NCI-H1417 (cell line): ENCODE measurements at places on chromosomes 1 and 21.

DNA sequence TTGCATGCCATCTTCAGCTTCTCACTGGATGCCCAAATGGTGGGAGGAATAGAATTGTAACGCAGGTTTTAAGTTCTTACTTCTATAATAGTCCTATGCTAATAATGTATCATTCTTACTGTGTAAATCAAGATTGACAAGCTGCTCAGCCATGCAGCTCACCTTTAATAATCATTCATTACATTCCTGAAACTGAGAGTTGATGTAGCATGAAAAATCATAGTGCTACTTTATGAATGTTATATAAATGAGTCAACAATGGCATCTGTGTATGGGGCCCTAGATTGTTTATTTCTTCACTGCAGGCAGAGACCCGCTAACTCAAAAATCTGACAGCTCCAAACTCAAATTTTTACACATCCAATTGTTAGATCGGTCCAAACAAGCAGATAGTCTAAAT is 34.4 kb downstream of the FH start:
- DNase-seq: no peak

DNA sequence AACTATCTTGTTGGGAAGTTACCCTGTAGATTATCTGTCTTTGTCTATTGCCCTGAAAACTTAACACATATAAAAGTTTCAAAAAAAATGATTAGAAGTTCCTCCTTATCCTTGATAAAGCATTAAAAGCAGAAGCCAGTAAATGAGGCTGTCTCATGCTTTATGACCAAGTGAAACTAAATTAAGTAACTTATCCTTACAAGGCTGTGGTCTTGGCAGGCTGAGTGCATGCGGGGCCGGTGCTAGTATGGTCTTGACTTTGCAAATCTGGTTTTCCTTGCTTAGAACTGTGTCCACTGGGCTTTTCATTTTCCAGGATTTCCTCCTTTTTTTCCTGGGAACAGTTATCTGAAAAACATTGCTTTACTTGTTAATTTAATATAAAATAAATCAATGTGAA is 43.1 kb downstream of the PCNX2 start:
- DNase-seq: no peak

DNA sequence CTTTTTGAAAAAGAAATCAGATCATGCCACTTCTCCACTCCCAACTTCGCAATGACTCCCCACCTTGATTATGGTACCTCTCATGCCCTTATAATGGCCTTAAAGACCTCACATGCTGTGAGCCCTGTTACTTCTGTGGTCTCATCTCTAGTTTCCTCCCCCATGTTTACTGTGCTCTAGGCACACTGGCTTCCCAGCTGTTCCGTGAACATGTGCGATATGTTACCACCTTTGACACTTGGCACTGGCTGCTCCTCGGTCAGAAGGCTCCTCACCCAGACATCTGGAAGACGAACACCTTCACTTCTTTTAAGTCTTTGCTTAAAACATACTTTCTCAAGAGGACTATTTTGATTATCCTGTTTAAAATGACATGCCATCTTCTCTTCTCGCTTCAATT is 14.3 kb upstream of the NTMT2 start:
- no peak for DNase-seq

- DNase-seq: no peak
Observed at GRCh38 chr1:24420547-24420946, 4.9 kb downstream of the NIPAL3 start.

- no peak for DNase-seq
Observed at GRCh38 chr1:30088594-30088993, 634.8 kb downstream of the MATN1 start.

DNA sequence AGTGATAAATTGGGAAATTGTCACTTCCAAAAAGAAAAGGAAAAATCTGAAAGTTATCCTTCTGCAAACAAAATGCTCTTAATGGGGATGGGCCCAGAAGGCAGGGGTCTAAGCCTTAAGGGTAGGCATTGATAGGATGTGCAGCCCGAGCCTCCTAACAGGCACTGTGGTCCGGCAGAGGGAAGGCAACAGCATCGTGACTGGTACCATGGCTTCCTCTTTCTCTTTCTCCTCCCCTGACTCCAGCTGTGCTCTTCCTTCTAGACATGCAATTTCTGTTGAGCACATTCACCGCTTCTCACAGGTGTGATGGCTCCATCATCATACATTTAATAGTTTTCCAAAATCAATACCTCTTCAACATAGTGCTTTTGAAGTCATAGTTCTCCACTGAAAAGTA is 91.5 kb downstream of the SELENOF start:
- no peak for DNase-seq

GRCh38 chr1:81833722-81834121 is 33.0 kb downstream of the ADGRL2 start:
- no peak for DNase-seq

- DNase-seq: no peak
Observed at GRCh38 chr1:91499904-91500755, 521 bp upstream of the CDC7 start.

DNA sequence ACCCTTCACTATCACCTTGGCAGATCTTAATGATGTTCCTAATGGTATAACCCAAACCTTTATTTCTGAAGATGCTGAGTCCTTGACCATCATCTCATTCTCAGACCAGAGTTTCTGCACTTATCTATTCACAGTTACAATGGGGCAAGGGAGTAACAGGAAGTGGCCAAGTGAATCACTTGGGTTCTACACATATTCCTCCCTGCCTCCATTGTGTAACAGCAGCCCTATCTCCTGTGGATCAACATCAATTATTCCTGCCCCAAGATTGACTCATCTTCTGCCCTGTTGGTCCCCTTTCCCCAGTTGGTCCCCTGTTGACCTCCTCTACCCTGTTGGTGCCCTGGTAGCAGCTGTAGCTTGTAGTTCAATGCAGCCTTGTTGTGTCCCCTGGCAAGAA is 10.3 kb upstream of the S100A7 start:
- no peak for DNase-seq

DNA sequence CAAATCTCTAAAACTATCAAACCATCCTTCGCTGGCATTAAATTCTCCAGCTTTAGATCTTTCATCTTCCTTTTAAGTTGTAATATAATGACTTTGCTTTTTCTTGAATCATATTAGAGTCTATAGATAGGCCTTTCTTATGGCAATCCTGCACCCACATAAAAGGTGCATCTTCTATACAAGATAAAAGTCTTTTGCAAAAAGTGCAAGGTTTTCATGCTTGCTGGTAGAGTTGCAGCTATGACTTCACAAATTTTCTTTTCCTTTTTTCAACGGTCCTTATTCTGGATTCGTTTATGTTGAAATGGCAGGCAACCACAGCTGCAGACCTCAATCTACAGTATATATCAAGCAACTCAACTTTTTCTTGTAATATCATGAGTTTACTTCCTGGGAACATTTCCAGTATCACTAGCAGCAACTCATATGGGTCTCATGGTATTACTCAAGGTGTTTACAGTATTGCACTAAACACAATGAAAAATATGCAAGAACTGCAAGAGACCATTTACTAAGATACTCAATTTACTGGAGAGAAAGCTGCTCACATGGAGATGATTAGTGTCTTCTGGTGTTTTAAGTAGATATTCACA is 22.1 kb downstream of the OMA1 start:
- DNase-seq: no peak

DNA sequence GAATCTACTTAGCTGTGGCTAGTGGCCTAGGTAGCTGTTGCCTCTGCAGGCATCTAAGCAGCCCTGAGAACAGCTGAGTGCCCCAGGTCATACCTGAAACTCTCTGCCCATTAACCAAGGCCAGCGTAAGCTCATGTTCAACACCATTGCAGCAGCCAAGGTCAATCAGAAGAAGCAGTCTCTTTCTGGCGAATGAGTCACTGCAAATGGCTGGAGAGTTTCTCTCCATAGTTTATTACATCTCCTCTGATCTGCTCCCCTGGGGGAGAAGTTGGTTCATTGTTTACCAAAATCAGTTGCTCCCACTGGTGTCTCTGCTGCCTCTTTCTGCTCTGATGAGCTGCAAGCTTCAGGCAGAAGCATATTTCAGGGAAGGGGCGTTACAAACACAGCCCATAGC is 6.9 kb upstream of the BCL9 start:
- no peak for DNase-seq

DNA sequence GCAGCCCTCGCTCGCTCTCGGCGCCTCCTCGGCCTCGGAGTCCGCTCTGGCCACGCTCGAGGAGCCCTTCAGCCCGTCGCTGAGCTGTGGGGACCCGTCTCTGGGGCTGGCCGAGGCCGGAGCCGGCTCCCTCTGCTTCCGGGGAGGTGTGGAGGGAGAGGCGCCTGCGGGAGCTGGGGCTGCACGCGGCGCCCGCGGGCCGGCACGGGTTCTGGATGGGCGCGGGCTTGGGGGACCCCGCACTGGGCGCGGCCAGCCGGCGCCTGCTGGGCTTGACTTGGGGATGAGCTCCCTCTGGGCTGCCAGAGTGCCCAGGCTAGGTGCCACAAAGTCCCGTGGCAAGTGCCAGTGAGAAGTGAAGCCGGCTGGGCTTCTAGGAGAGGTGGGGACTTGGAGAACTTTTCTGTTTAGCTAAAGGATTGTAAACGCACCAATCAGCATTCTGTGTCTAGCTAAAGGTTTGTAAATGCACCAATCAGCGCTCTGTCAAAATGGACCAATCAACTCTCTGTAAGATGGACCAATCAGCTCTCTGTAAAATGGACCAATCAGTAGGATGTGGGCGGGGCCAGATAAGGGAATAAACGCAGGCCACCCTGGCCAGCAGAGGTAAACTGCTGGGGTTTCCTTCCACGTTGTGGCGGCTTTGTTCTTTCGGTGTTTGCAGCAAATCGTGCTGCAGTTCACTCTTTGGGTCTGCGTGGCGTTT is 20.2 kb downstream of the EXOC8 start:
- DNase-seq: no peak

DNA sequence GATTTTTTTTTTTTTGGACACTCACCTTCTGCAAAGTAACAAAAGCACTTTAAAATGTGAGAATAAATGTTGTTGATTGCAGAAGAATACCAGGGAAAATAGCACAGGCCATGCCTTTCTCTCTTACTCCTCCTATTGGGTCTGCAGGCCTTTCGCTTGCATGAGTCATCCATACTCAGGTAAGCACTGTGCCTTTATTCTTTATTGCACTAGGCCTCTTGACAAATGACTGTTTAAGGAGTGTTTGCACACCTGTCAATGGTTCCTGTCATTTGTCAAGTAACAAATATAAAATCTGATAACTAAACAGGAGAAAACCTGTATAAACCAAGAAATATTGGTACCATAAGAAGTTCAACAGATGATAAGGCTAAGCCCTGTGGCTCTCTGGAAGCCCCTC is 106.5 kb downstream of the RGS7 start:
- peak; percentile 62 for DNase-seq

- DNase-seq: no peak
Observed at GRCh38 chr1:185245466-185245865, 71.6 kb downstream of the IVNS1ABP start.

GRCh38 chr1:204618148-204618760 is 67.3 kb downstream of the LRRN2 start:
- no peak for DNase-seq

DNA sequence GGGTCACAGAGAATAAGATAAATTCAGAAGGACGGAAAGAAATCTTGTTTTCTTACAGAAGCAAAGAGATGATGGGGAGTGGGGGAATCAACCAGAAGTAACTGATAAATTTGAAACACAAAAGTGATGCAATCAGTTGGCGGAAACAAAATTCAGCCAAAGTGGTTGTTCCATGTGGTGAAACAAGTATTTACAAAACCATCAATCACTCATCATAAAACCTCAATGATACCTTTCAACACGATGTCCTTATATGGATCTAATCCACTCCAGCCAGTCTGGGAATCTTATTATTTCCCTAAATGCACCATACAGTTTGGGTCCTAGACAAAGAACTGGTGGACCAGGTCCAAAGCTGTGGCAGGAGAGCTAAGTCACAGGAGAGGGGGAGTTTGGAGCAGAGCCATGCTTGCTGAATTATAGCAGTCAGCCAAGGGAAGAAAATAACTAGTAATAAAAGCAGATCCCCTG is 303.8 kb upstream of the LRRC7 start:
- DNase-seq: peak; percentile 97

DNA sequence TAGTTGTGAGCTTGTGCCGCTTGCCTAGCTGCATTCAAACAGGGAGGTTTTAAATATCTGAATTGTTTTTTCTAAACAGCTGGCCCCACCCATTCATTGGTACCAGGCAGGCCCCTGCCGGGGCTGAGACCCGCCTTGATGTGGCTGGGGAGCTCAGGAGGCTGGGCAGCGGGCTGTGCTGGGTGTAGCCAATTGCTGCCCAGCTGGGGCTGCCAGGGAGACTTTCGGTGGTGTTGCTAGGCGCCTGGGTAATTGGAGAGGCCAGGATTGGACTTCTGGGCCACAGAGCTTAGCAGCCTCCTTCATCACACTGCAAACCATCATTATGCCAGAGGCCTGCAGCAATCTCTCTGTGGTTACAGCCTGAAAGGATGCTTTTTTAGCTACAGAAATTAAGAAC is 12.2 kb downstream of the RHBDL2 start:
- DNase-seq: peak; percentile 59

DNA sequence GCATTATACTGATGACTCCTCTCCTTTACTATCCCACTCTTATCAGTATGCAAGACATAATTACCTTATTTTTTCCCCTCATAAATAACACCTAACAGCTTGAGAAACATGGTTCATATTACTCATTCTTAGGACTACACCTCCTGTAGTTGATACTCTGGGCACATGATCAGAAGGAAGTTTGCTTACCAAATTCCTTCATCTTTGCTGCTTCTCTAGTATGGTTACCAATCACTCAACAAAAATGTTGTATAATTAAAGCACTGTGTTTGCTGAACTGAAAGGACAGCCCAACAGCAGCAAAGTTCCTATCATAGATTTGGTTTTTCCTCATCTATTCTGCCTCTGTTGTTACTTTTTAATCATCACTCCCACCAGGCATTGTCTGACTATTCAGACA is 586.3 kb downstream of the LRRIQ3 start:
- DNase-seq: no peak

- no peak for DNase-seq
Observed at GRCh38 chr1:166113031-166113430, 53.8 kb downstream of the FAM78B start.

DNA sequence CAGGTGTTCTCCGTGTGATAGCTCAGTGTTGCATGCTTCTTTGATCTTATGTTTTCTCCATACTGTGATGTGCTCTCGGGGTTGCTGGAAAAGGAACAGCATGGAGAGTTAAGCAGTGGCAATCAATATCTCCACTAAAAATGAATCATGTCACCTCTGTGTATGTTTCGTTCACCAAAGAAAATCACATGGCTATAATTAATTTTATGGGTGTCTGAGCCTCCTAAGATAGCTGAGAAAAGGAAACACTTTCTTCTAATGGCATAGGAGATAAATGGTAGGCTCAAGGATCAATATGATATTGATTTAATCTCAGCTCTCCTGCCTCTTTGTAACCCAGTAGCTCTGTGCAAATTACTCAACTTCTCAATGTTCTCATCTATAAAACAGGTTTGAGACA is 14.3 kb downstream of the FAM177B start:
- no peak for DNase-seq

DNA sequence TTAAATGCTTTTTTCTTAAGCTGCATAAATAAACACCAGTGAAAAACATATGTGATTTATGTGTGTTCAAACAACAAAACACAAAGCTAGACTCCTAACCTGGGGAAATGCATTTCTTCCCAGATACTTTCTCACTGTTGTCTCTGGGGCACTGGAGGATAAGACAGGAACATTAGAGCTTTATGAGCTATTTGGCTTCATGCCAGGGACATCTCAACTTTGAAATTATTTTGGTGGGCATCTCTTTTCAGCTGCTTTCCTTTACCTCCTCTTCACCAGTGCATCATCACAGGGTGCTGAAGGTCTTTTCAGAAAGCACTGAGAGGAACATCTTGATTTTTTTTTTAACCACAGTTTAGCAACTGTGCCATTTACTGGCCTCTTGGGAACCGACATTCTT is 212.9 kb downstream of the DNM3 start:
- peak; percentile 74 for DNase-seq

GRCh38 chr1:68751723-68752122 is 254.8 kb upstream of the DEPDC1 start:
- DNase-seq: no peak
